Ascending aorta (tissue), 2 donors: ENCODE measurements at places on chromosomes 11 and 22. TPM values are rescaled to one million over a fixed set of nuclear protein-coding genes. Genes with fewer than 3 reads are reported as not detected.

Gene DHCR7
- total RNA-seq: 66.2 TPM

Gene OR2AG1
- total RNA-seq: not detected

Gene TIMP3
- 394 TPM for total RNA-seq

Gene CLTCL1
- total RNA-seq: 26.0 TPM

- peak; percentile 44 for DNase-seq
These were observed 505 bp downstream of the NUDT22 start for GRCh38 chr11:64226507-64227051.

DNA sequence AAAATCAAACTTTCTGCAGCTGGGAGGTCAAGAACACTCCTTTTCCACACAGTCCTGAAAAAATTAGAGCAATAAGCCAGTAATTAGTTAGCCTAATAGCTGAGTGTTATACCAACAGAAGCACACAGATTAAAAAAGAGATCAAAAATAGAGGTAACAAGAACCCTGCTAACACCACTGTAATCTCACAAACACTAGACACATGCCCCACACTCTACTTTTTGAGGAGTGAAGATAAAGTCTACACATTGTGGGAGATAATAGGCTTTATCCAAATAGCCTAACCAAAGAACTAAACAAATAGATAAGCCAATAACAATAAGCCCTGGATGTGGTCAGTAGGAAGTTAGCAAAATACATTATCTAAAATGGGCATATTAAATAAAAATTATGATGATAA, 372.7 kb upstream of the ANO5 start:
- no peak for DNase-seq

DNA sequence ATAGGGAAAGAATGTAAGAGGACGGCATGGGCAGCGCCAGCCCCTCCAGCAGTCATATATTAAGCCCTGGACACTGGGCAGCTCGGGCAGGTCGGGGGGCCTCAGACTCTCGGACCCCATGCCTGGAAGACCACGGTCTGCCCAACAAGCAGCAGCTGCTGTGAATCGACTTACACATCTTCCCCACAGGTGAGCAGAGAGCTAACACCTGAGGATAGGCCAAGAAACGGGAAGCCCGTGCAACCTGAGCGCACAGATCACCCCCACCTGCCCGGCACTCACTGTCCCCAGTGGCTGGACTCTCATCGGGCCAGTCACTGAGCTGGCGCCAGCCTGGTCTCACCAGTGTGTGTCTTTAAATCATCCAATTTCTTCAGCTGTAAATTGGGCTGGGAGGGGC, 4.7 kb upstream of the TCF20 start:
- DNase-seq: no peak

DNA sequence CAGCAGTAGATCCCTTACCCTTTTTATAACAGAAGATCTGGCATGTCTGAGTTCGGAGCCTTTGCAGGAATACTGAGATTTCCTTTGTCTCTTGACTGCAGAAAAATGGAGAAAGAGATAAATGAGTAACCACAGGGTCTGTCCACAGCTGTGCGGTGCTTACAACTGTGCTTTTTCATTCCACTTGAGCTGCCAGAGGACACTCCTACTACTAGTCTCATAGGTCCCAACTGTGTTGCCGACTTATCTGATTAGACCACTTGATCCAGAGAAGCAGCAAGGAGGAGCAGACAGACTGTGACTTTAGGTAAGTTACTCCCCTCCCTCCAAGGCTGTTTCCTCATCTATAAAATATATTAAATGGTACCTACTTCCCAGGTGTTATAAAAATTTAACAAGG, 17.5 kb downstream of the FAM227A start:
- DNase-seq: no peak

- DNase-seq: no peak
These were observed 31.7 kb downstream of the POLR3H start for GRCh38 chr22:41512421-41513194.

- DNase-seq: no peak
These were observed 57.5 kb upstream of the PPARA start for GRCh38 chr22:46092670-46093410.

- no peak for DNase-seq
These were observed 354.4 kb downstream of the SOX6 start for GRCh38 chr11:16001899-16002426.

GRCh38 chr22:24141586-24141985, 39.7 kb upstream of the SUSD2 start:
- no peak for DNase-seq

DNA sequence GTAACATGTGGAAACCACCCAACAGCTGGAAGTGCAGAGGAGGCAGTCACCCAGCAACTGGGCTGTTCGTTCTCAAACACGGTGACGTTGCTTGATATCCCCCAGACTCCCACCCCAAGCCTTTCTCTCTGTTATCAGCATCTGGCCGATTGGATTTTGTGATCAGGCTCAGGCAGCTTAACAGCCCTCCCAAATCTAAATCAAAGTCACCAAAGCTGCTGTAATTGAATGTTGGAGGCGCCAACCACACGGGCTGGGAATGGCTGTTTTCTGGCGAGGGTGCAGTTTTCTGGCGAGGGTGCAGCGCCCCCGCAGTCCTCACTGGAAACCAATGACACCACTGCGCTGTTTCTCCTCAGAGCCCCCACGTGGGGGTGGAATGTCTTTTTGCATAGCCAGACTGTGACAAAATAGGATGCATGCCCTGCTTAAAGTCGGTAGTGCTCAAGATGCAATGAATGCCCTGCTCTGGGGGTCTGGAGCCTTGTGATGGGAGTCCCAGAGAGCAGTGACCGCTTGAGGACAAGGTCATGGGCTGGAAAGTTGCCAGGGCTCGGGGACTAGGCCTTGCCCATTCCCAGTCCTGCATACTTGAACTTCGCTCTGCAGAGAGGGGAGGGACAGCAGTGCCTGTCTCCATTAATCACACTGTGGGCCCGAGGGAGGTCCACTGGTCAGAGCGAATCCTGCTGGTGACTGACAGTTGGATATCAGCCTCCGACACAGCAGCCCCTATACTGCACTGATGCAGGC, 105.3 kb downstream of the MORC2 start:
- peak; percentile 52 for DNase-seq

- DNase-seq: no peak
These were observed 102.9 kb downstream of the MTNR1B start for GRCh38 chr11:93072229-93072914.

GRCh38 chr11:86511086-86511551, 136.4 kb downstream of the CCDC81 start:
- DNase-seq: no peak

- no peak for DNase-seq
These were observed 2.0 kb upstream of the APOBEC3A start for GRCh38 chr22:38955250-38955905.
